ENCODE measurements at places on chromosomes 7 and 10.

DNA sequence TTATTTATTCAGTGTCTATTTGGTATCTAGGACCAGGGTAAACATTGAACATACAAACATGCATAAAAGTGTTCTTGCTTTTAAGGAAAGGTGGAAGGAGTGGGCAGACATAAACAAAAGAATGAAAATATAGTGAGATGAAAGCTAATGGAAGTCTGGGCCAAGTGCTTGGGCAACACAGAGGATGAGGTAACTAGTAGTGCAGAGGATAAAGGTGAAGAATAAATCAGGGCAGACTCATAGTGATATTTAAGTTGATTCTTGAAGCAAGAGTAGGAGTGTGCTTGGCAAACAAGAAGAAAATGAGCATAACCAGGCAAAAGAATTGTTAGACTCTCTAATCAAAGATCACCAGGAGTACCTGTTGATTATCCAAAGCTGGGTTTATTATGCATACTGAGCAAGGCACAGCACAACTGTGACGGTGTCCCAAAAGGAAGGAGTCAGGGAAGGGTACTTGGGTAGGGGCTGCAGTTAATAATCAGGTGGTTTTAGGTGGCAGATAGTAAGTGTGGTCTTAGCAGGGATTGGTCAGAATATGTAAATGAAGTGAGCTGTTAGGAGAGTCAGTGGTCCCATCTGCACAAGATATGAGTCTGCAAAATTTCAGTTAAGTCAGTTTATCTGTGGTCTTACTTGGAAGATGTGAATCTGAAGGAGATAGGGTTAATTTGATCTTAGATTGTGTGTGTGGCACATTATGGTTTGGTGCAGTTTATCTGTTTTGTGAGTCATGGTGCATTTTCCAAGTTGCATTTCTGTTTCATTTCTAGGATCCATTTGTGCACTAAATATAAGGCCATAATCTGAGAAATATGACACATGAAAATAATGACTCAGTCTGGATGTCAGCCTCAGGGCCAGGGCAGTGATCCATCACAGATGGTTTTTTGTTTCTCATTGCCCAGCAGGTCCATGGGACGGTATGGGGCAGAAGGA, 30.6 kb upstream of the TAX1BP1 start:
- no peak for DNase-seq

DNA sequence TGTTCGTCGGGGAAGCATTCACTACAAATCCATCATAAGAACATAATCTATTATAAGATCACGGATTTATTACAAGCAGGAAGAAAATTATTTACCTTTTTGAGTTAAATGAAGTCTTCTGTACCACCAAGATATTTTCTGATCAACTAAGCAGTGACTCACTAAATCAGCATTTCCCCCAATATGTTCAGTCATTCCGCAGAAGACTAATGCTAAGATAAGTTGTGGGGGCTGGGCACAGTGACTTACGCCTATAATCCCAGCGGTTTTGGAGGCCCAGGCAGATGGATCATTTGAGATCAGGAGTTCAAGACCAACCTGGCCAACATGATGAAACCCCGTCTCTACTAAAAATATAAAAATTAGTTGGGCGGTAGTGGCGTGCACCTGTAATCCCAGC, 144.2 kb upstream of the EGR2 start:
- DNase-seq: no peak

DNA sequence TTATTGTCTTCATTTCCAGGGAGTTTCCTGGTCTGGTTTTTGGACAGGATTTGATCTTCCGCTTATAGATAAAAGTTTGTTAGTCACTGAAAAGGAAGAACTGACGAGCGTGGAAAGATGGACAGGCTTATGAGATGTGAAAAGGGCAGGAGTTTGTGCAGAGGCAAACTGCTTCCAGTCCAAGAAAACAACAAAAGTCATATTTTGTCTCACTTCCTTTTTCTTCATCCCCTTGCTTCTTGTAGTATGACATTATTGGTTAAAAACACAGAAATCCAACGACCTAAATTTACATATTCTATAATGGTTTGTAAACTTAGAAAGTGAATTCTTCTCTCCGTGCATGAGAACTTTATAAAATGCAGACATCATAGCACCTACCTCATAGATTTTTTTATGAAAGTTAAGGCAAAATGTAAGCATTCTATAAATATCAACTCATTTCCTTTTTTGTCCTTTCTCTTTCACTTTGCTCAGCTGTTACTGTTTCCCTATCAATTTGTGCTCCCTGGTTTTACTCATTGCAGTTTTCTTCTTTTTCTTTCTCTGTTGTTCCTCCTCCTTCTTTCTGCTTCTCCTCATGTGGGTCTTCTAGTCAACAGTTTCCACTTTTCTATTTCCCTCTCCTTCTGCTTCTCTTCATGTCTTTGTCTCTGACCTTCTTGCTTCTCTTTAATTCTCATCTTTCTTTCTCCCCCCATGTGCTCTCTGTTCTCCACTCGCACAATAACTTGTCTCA, 370.2 kb downstream of the ARL4A start:
- DNase-seq: no peak

DNA sequence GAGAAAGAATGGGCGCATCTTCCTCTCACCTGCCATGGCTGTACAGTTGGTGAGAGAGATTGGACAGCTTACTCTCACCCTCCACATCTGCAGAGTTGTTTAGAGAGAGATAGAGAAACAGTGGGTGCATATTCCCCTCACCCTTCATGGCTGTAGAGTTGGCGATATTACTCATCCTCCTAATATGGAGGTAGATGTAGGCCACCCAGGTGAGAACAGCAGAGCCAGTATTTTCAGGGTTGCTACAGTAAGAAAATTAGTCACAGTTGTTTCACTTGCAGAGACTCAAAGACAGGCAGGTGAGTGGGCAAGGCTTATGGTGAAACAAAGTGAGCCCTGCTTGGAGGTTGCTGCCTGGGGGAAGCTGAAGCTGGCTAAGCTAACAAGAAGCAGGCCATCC, 65.0 kb upstream of the PFKP start:
- DNase-seq: no peak

- DNase-seq: no peak
Observed at GRCh38 chr10:102775201-102775934, 31.6 kb downstream of the WBP1L start.

GRCh38 chr7:86598311-86598710, 45.4 kb upstream of the GRM3 start:
- DNase-seq: no peak

GRCh38 chr7:43625453-43625852, 42.5 kb downstream of the STK17A start:
- DNase-seq: no peak

- no peak for DNase-seq
Observed at GRCh38 chr7:79855172-79855571, 279.5 kb upstream of the GNAI1 start.

GRCh38 chr7:151575410-151575809, 55.7 kb upstream of the RHEB start:
- DNase-seq: no peak

- DNase-seq: no peak
Observed at GRCh38 chr7:87506246-87507180, 31.0 kb upstream of the ABCB4 start.

DNA sequence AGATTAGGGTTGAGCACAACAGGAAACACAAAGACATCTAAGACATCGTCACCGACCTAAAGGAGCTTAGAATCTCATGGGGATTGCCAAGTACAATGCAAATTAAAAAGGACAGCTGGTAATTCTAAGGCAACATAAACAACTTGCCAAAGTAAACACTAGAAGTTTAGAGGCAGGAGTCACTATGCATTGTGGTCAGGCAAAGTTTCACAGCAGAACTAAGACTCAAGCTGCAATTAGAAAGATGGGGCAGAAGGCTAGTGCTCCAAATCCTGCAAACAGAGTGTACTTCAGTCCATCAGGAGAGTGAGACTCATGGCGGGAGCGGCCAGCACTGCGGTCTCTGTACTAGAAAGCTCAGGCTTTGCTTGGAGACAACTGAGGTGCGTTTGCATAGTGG, 52.7 kb downstream of the HIPK2 start:
- no peak for DNase-seq

GRCh38 chr7:47354071-47354470, 227.8 kb downstream of the TNS3 start:
- no peak for DNase-seq

GRCh38 chr7:92750447-92750839, 85.9 kb downstream of the CDK6 start:
- no peak for DNase-seq

- no peak for DNase-seq
Observed at GRCh38 chr7:28481091-28481926, 69.0 kb downstream of the CREB5 start.

GRCh38 chr7:76073335-76073990, 25.6 kb downstream of the MDH2 start:
- no peak for DNase-seq

- DNase-seq: no peak
Observed at GRCh38 chr10:6649903-6650302, 69.8 kb upstream of the PRKCQ start.

DNA sequence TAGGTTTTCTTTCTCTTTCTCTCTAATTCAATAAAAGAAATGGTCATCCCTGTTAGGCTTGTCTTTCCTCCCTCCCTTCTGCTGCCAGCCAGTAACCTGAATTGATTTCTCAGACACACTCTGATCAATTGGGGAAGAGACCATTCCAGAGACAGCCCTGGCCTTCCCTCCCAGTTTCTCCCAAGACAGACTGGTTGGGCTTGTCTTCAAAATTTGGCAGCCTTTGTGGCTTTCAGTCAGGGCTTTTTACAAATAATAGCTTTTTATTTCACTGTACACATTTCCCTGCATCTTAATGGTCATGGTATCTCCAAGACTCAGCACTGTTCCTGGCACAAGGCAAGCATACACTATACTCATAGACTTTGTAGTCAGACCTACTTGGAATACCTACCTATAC, 33.9 kb downstream of the BCAP29 start:
- no peak for DNase-seq

DNA sequence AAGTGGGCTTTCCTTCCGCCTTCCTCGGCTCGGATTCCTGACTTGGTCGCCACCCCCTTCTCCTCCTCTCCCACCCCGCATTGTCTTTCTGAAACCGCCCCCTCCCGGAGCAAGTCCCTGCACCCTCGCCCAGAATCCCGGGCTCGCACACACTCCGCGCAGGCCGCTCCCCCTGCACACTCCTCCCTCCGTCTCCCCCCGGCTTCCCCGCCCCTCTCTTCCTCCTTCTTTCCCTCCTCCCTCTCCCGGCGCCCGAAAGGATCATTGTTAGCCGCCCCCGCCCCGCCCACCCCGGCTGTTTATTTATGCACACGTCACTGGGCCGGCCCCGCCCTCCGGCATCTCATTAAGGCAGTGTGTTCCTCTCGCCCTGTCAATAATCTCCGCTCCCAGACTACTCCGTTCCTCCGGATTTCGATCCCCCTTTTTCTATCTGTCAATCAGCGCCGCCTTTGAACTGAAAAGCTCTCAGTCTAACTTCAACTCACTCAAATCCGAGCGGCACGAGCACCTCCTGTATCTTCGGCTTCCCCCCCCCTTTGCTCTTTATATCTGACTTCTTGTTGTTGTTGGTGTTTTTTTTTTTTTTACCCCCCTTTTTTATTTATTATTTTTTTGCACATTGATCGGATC, at the start of gene TCF7L2:
Gene TCF7L2 (plus strand): TSS at position 373 of the 633 bp plus-strand sequence. CDS start 510 bp downstream, outside the sequence.
- peak; percentile 43 for DNase-seq

- DNase-seq: no peak
Observed at GRCh38 chr7:139422126-139422525, 61.3 kb downstream of the KLRG2 start.

GRCh38 chr7:378551-379455, 88.8 kb downstream of the FOXL3 start:
- DNase-seq: no peak

DNA sequence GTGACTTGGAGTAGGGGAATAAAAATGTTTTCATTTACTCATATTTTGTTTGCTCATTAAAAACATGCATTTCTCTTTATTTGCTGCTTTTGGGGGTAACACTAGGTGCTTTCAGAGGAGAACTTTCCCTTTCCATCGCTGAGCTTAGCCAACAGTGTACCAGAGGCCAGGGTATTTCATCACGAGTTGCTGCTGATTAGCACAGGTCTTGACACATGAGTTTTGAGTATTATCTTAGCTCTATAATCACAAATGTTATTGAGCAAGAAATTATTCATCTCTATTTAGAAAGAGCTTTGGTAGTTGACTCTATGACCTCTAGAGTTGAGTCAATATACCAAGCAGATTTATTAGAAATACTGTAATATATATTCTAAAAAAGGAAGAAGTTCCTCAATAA, 375.9 kb downstream of the NXPH1 start:
- DNase-seq: no peak

DNA sequence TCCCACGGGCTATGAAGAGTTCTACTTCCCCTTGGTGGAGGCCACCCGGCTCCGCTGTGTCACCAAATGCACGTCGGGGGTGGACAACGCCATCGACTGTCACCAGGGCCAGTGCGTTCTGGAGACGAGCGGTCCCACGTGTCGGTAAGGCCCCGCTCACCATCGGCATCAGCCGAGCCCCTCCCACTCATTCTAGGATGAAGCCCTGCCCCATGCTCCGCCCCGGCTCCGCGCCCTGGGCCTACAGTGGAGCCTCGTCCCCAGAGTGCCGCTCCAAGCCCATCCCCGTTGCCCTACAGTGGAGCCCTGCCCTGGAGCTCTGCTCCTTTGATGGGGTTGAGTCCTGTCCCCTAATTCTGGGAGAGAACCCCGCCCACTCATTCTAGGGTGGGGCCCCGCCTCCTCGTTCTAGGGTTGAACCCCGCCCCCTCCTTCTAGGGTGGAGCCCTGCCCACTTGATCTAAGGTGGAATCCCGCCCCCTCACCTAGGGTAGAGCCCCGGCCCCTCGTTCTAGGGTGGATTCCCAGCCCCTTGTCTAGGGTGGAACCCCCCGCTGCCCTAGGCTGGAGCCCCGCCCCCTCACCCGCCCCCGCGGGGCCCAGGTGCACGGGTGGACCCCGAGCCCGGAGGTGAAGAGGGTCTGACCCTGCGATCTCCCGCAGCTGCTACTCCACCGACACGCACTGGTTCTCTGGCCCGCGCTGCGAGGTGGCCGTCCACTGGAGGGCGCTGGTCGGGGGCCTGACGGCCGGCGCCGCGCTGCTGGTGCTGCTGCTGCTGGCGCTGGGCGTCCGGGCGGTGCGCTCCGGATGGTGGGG, 3.4 kb upstream of the MUC12 start:
- DNase-seq: peak; percentile 58

DNA sequence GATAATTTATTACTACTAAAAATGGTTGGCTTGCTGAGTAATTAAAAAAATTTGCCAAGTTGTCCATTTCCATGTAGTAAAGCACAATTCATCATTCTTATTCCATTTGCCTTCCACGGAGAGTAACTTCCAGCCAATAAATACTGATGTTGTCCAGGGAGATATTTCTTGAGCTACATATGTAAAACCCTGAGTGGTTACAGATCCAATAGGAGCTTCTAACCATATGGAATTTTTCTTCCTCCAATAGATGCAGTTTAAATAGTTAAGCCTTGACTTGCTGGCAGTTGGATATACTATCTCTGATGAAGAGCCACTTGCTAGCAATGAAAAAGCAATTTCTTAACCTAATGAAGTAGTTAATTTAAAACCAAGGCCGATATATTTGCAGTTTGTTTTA, 271.1 kb downstream of the PLXDC2 start:
- no peak for DNase-seq

- no peak for DNase-seq
Observed at GRCh38 chr7:8391353-8392062, 41.9 kb upstream of the NXPH1 start.

GRCh38 chr10:43295436-43295835, 28.6 kb upstream of the RASGEF1A start:
- DNase-seq: no peak

GRCh38 chr7:96649981-96650380, 59.7 kb downstream of the SEM1 start:
- DNase-seq: no peak

Measured in stimulated activated CD4-positive, alpha-beta T cell treated with anti-CD3 and anti-CD28 coated beads, TNF-alpha, amount 100 ng/mL, for 4 hours (primary cell).